Uterine smooth muscle cell (primary cell): ENCODE measurements at places on chromosomes 6 and 20. TPM values are rescaled to one million over a fixed set of nuclear protein-coding genes. Genes with fewer than 3 reads are reported as not detected.

Gene APOBEC2
- total RNA-seq, result not detected in 2 replicates

Gene FOXA2
- total RNA-seq, result 1.00 TPM in 1 of 2 replicates, not detected in the other

Gene TMC2
- not detected in 2 replicates for total RNA-seq

Gene SLC16A10
- total RNA-seq, result 0.12 and 0.33 TPM in 2 replicates

Gene LY6G5C
- total RNA-seq, result 0.33 and 0.37 TPM in 2 replicates

Gene TRPC4AP
- 77.4 and 78.1 TPM in 2 replicates for total RNA-seq

Gene AIF1
- not detected in 2 replicates for total RNA-seq

Gene ZSCAN23
- 6.2 and 6.3 TPM in 2 replicates for total RNA-seq

Gene DHX16
- total RNA-seq, result 39.2 and 51.0 TPM in 2 replicates

Gene DEFB124
- total RNA-seq, result not detected in 2 replicates

Gene TSHZ2
- 1.2 and 1.5 TPM in 2 replicates for total RNA-seq

Gene FGD2
- total RNA-seq, result not detected in 2 replicates

Gene XKR7
- total RNA-seq, result under 0.01 TPM in 1 of 2 replicates, not detected in the other

Gene GRM1
- total RNA-seq, result not detected in 2 replicates

Gene SAMD5
- 0.44 and 1.00 TPM in 2 replicates for total RNA-seq

Gene WFDC5
- total RNA-seq, result not detected in 2 replicates

Gene PFDN6
- 38.9 and 42.8 TPM in 2 replicates for total RNA-seq

Gene MYBL2
- total RNA-seq, result 3.0 and 16.8 TPM in 2 replicates

Gene LST1
- total RNA-seq, result not detected in 2 replicates

Gene SLC17A2
- not detected in 2 replicates for total RNA-seq

Gene TAAR2
- total RNA-seq, result not detected in 2 replicates

Gene NHSL1
- total RNA-seq, result 1.8 and 3.7 TPM in 2 replicates

Gene GSTA1
- not detected in 2 replicates for total RNA-seq

Gene ASIP
- total RNA-seq, result not detected in 2 replicates

Gene COL11A2
- 0.11 and 0.12 TPM in 2 replicates for total RNA-seq

Gene RBBP8NL
- not detected in 2 replicates for total RNA-seq

Gene EDN1
- 0.75 and 1.3 TPM in 2 replicates for total RNA-seq

Gene NOX3
- total RNA-seq, result not detected in 2 replicates

Gene TNFRSF6B
- 57.4 and 110 TPM in 2 replicates for total RNA-seq

Gene LY6G6D
- not detected in 2 replicates for total RNA-seq
